ENCODE measurements at places on chromosomes 6 and 20.

GRCh38 chr6:1363729-1364572, 25.4 kb upstream of the FOXF2 start:
- peak; percentile 30 for DNase-seq

- no peak for DNase-seq
Observed at GRCh38 chr6:149754548-149754947, 5.0 kb downstream of the PCMT1 start.

- no peak for DNase-seq
Observed at GRCh38 chr20:58408603-58409246, 19.7 kb downstream of the VAPB start.

GRCh38 chr20:60888771-60889170, 363.3 kb upstream of the CDH4 start:
- DNase-seq: no peak

- DNase-seq: no peak
Observed at GRCh38 chr6:33668914-33669313, 42.6 kb downstream of the UQCC2 start.

GRCh38 chr6:142485256-142485655, 183.4 kb downstream of the ADGRG6 start:
- no peak for DNase-seq

DNA sequence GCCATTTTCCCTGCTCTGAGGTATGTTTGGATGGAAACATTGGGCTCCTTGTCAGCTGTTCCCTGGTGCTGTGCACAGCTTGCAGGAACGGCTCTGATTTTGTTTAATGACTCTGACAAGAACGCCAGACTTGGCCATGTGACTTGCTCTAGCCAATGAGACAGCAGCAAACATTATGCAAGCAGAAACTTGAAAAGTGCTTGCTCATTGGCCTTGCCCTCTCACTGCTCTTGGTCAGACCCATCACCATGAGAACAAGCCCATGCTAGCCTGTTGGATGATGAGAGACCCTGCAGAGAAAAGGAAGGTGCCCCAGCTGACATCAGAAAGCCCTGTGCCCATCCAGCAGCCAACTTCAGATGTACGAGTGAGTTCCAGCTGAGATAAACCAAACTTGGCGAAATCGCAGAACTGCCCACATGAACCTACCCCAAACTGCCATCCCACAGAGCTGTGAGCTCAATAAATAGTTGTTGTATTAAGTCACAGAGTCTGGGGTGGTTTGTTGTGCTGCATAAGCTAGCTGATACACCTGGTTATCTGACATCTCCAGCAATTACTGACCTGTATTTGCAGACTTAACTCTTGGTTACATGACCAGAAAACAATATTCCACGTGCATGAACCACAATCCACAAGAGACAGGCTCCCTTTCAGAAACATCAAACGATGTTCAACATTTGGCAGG, 96.9 kb downstream of the JPH2 start:
- DNase-seq: peak; percentile 44

GRCh38 chr20:4165984-4166725, 150.8 kb upstream of the RNF24 start:
- no peak for DNase-seq

DNA sequence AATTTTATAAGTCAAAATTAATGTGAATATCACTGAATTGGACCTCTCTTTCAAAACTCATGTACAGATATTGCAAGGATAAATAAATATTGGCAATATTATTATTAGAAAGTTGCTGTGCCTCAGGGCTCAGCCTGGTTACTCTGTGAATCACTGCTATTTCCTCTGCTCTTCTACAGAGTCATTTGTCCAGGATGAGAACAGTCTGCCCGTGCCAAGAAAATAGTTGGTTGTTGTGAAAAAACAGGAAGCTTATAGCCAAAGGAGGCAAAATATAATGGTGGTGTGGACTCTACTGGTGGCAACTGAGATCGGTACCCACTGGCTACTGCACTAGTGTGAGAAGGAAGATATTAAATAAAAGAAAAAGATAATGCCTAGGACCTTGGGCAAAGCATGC, 93.6 kb downstream of the RIMS1 start:
- DNase-seq: no peak

- DNase-seq: no peak
Observed at GRCh38 chr20:58084966-58085365, 143.5 kb downstream of the ANKRD60 start.

GRCh38 chr20:1535420-1536175, 21.9 kb downstream of the SIRPD start:
- no peak for DNase-seq

DNA sequence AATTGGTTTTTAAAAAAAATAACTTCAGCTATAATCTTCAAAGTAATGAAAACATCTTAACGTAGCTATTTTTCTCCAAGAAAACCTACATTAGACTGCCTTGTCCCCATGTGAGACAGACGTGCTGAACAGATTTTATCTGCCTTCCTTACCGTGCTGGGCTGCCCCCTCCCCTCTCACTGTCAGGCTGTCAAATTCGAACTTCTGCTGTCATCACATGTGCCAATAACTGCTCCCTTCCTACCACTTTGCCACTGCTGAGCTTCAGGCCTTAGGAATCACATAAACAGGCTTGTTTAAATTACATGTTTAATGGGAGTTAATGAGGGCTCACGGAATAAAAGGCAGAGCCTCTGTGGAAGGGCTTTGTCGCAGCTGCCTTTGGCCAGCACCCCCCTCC, 77.0 kb upstream of the NHSL1 start:
- no peak for DNase-seq

DNA sequence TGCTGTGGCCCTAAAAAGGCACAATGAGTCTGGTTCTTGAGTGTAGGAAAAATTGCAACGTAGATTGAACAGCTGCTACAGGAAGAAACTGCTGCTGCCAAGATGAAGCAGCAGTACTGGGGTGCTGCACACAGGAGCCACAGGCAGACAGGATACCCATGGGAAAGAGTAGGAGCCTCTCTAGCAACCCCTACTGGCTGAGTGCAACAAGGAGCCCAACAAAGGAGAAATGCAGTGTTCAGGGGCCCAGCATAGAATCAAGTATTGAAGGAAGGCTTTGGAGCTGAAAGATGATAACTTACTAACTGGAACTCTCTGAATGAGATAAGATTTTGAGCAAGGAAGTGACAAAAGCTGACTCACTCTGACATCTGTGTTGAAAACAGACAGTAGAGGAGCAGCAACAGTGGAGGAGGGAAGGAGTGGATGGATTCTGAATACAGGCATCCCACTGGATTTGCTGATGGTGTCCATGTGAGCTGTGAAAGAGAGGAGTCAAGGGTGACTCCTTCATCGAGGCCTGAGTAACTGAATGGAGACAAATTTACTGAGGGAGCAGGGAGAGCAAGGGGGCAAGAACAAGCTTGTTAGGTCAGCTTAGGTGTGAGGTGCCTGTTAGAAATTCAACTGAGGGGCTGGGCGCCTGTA, 534.7 kb upstream of the JARID2 start:
- peak; percentile 69 for DNase-seq

DNA sequence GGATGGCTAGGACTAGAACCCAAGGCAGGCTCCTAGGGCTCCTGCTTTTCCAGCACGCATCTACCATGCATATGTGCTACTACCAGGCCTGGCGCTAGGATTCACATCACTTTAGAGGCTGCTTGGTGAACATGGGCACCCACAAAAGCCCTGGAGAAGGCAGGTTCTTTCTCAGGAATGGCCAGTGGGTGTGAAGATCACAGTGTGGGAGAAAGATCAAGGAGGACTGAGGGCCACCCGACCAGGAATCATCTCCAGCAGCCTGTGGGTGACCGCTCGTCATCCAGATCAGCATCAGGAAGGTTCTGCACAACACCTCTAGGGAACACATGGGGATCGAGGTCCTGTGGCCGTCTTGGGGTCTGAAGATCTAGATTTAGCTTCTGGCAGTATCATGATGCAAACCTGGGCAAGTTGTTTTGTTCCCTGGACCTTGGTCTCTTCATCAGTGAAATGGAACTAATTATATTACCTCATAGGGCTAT, 27.3 kb downstream of the SRSF3 start:
- DNase-seq: no peak

- DNase-seq: no peak
Observed at GRCh38 chr6:150290429-150290828, 78.4 kb upstream of the IYD start.

- DNase-seq: no peak
Observed at GRCh38 chr20:53384392-53384791, 209.2 kb downstream of the ZNF217 start.

DNA sequence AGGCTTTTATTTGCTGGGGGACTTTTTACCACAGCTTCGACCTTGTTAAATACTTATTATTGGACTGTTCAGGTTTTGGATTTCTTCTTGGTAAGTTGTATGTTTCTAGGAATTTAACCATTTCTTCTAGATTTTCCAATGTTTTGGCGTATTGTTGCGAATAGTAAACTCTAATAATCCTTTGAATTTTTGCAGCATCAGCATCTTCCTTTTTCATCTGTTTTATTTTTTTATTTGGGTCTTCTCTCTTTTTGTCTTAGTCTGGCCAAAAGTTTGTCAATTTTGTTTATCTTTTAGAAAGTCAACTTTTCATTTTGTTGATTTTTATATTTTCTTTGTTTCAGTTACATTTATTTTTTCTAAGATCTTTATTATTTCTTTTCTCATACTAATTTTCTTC, 1272.0 kb downstream of the HACE1 start:
- DNase-seq: no peak

DNA sequence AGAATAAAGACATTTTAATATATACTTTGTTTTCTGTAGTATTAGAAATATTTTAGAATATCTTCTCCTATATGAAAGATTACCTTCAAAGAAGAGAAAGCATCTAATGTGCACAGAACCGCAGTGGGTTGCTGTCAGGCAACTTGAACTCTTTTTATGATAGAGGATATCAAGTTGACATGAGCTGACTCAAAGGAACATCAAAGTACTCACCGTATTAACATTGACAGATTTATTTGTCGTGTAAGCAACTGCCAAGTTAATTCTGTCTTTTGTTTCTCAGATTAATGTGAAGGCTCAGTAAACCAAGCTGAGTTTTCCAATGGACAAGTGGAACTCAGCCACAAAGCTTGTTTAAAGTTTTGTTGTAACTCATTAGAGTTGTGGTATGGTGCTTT, 2.2 kb upstream of the GINM1 start:
- DNase-seq: no peak

GRCh38 chr6:26241033-26241895, 123.7 kb upstream of the BTN3A2 start:
- DNase-seq: no peak

GRCh38 chr20:17169585-17170136, 57.2 kb upstream of the PCSK2 start:
- DNase-seq: no peak

DNA sequence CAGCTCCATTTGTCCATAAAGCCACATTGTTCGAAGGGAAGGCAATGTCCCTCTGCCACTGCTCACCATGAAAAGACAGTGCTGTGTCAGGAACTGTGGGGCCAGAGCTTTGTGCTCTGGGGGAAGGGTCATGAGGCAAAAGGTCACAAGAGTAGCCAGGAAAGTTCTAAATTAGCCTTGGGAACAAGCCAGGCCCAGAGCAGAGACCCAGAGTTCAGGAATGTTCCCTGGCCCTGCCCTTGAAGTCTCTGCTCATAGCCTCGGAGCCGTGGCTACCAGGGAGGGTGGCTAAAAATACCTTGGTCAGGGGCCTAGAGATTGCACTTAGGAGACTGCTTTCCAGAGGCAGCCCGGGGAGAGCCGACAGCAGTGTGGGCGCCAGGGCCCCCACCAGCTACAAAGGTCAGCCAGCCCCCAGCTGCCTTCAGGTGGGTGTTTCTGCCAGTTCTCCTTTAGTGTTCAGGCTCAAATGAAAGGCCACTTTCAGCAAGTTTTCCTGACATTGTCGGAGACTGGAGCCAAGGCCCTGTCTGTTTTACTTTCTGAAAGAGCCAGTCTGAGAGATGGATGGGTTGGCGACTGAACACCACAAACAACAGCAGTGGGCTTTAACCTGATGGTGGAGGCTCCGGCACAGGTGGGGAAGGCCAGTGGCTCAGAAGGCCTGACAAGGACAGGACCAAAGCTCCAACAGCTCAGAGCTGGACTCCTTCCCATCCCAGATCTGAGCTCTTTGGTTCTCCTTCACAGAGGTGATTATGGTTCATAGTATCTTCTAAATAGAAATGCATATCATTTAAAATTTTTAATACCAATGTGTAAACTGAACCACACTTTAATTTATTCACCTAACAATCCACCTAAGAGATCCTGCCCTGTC, 76.2 kb downstream of the CDH26 start:
- no peak for DNase-seq

GRCh38 chr6:73180763-73181619, 44.3 kb downstream of the KHDC1L start:
- peak; percentile 66 for DNase-seq

- no peak for DNase-seq
Observed at GRCh38 chr6:78666764-78667163, 200.6 kb upstream of the IRAK1BP1 start.

DNA sequence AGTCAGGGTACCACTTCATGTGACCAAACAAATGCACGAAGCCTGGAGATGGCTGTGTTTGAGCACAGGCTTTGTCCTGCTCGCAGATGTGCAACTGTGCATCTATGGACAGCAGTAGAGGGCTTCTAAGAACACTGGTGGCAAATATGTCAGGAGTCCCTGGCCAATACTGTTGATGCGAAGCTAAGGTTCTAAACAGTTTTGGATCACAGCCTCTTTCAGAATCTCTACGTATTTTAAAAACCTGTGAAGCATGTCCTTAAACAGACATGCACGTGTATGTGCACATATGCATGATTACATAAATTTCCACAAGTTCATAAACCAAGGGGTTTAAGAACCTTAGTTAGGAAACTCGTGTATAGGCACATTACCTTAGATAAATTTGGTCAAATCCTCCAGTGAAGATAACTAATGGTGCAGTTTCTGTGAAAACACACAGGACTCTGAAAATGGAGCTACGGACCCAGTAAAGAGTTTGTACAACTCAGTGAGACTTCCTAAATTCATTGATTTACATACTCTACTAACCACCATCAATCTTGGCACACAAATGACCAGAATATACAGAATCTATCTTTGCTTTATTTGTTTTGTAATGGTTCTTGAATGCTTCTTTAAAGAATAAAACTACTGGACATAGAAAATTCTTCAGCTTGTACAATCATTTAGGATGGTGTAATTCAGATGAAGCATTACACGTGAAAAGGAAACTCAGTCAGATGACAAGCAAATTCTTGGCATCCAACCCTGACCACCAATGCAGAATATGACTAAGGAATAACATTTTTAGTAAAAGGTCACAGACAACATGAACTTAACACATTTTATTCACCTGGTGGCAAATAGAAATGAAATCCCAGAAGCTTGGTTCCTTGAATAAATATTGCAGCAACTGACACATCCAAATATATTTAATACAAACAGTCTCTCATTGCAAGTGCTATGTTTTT, 27.4 kb downstream of the KCNQ5 start:
- DNase-seq: peak; percentile 52

GRCh38 chr6:151015101-151015700, 149.7 kb downstream of the MTHFD1L start:
- DNase-seq: no peak
